ENCODE measurements at places on chromosomes 2 and 18. TPM values are rescaled to one million over a fixed set of nuclear protein-coding genes. Genes with fewer than 3 reads are reported as not detected.

Gene PASK
- total RNA-seq = 3.7 TPM

Gene ANO7
- total RNA-seq = not detected

Gene PTPN18
- total RNA-seq = 66.1 TPM

Gene DYNC1I2
- total RNA-seq = 89.1 TPM

Gene TMEM17
- total RNA-seq = 2.6 TPM

Gene THSD7B
- not detected for total RNA-seq

Gene RAB31
- 16.7 TPM for total RNA-seq

Gene CRYGD
- total RNA-seq = not detected

- no peak for DNase-seq
Measured at GRCh38 chr18:48074929-48075706, 144.7 kb upstream of the SMAD2 start.

DNA sequence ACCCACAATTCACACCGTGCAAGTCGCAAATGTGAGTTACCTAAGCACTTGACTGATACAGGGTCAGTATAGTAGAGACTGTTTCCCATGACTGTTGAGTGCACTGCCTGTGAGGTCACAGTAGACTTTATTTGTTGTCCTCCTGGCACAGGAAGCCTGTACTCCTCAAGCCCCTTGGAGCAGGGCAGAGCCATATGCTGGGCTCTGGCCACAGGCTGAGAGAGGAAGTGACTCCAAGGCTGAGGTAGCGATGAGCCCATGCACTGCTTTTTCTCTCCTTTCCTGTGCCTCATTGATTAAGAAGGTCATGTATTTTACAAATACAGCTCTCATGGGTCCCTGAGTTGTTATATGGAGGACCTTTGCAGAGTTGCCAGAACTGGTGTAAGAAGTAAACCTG is 287.7 kb downstream of the SRBD1 start:
- DNase-seq = no peak

- DNase-seq = no peak
Measured at GRCh38 chr18:48440924-48441323, 31.7 kb upstream of the ZBTB7C start.

GRCh38 chr2:96852667-96853066 is 5.1 kb downstream of the ANKRD39 start:
- no peak for DNase-seq

GRCh38 chr2:24238158-24238557 is 63.3 kb downstream of the FAM228A start:
- DNase-seq = no peak

GRCh38 chr2:125643585-125643984 is 1012.4 kb upstream of the GYPC start:
- no peak for DNase-seq

GRCh38 chr18:47986620-47987387 is 56.3 kb upstream of the SMAD2 start:
- DNase-seq = no peak

DNA sequence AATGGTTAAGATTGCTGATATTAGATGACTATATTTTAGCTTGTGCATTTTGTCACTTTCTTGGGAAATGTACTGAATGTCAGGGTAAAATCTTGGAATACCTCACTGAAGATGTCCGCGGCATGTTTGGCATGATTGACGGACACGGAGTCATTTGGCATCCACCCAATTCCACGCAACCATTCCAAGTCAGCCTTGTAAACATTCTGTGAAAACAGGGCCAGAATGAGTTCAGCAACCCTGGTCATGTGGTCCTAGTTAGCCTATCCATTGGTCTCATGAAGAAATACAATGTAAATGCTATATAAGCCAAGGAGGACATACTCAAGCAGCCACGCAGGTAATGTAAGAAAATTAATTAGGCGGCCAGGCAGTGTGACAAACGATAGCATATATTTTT is 159.5 kb downstream of the RIF1 start:
- DNase-seq = no peak

GRCh38 chr2:42470706-42471105 is 23.1 kb downstream of the KCNG3 start:
- DNase-seq = no peak

GRCh38 chr2:117983040-117983439 is 30.8 kb downstream of the CCDC93 start:
- no peak for DNase-seq

DNA sequence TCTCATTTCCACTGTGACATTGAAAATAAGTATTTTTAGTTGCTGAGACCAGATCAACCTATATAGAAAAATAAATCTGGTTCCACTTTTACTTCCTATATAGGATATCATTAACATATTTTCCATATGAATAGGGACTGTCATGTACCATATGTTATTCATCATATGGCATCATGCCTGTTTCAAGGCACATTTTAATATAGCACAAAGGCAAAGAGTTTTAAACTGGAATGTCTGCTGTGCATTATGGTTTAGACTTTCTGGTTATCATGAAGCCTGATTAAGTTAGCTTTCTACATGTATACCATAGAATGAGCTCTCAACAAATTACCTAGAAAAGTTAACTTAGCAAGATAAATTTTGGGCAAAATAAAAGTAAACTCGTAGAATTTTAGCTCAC is 53.0 kb upstream of the ACYP2 start:
- no peak for DNase-seq

- DNase-seq = no peak
Measured at GRCh38 chr2:181314551-181314950, 142.6 kb upstream of the ITGA4 start.

- no peak for DNase-seq
Measured at GRCh38 chr18:73787316-73787715, 360.3 kb downstream of the FBXO15 start.

Data from MG63 (cell line).